ENCODE measurements at places on chromosomes 16 and 17. TPM values are rescaled to one million over a fixed set of nuclear protein-coding genes. Genes with fewer than 3 reads are reported as not detected.

DNA sequence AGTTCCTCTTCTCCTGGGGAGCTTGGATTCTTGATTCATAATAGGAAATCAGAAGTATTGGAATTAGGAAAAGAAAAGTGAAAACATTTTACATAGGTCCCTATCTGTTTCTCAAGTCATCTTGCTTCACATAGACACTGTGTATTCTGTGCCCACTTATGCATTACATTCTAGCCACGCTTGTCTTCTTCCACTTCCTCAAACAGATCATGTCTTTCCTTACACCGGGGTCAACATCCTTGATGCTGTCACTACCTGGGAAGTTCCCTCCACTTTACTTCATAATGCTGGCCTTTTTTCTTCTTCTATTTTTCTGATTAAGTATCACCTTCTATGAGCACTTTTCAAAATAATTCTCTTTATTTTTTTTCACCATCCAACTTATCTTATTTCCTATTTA, 606.4 kb upstream of the CDH8 start:
- H3K4me3 ChIP-seq: no peak overlapping the region
- H3K27ac ChIP-seq: no peak overlapping the region
- DNase-seq: no peak
- H3K36me3 ChIP-seq: no peaks in the 10 kb centered on the region

GRCh38 chr16:23979441-23979840, 143.7 kb downstream of the PRKCB start:
- H3K4me1 ChIP-seq: no peaks in the 10 kb centered on the region
- no peaks in the 10 kb centered on the region for H3K36me3 ChIP-seq
- H3K27me3 ChIP-seq: no peaks in the 10 kb centered on the region
- H3K4me3 ChIP-seq: no peak overlapping the region
- H3K27ac ChIP-seq: no peak overlapping the region

DNA sequence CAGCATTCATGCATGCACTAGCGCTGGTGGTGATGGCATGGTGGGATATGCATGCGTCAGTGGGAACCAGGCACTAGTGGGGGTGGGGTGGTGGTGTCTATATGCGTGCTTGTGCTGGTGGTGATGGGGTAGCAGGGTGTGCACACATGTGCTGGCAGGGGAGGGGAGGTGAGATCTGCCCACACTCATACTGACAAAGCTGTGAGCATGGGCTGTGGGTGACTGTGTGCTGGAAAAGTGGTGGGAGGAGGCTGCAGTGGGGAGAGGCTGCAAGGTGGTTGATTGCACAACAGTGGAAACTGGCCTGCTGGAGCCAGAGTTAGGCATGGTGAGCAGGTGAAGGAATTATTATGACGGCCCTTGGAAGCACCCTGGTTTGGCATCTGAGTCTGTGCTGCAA, 31.3 kb upstream of the TEKT1 start:
- H3K4me1 ChIP-seq: no peaks in the 10 kb centered on the region
- DNase-seq: no peak
- no peaks in the 10 kb centered on the region for H3K36me3 ChIP-seq

DNA sequence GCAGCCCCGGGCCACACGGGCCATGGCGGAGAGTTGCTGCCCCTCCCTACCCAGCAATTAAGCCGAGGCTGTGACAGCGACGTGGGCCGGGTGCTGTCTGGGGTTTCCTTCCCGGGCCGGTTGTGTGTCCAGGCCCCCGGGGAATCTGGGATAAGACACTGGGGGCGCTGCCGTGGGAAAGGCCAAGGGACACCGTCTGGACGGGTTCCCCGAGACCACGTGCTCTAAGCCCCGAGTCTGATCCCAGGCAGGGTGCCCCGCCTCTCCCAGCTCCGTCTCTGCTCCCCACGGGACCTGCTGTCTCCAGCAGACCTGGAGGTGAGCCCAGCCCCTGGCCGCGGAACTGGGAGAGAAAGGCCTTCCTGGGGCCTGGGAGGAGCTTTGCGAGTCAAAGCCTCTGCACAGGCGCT, 92.2 kb downstream of the IRX3 start:
- H3K4me1 ChIP-seq: no peaks in the 10 kb centered on the region
- H3K27me3 ChIP-seq: no peaks in the 10 kb centered on the region
- H3K27ac ChIP-seq: no peak overlapping the region
- H3K4me3 ChIP-seq: no peak overlapping the region

DNA sequence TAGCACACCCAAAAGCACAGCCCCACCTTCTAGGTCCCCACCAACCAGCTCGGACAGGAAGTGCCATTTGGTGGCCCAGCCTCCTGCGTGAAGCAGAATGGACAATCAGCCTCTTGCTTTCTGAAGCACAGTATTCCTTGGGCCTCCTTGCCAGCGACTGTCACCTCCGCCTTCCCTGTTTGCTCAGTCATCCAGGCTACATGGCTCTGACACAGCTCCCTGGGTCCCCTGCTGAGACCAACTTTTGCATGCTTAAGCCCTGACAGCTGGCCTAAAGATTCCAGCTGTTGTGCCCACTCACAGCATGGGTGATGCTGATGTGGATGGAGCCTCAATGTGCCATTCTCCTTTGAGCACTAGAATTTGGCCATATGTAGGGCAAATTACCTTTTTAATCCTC, 4.5 kb upstream of the CACNG5 start:
- H3K27me3 ChIP-seq: no peaks in the 10 kb centered on the region
- DNase-seq: no peak
- H3K4me1 ChIP-seq: peaks cover 10% of the 10 kb centered on the region
- no peaks in the 10 kb centered on the region for H3K36me3 ChIP-seq
- H3K4me3 ChIP-seq: no peak overlapping the region
- no peak overlapping the region for H3K27ac ChIP-seq

DNA sequence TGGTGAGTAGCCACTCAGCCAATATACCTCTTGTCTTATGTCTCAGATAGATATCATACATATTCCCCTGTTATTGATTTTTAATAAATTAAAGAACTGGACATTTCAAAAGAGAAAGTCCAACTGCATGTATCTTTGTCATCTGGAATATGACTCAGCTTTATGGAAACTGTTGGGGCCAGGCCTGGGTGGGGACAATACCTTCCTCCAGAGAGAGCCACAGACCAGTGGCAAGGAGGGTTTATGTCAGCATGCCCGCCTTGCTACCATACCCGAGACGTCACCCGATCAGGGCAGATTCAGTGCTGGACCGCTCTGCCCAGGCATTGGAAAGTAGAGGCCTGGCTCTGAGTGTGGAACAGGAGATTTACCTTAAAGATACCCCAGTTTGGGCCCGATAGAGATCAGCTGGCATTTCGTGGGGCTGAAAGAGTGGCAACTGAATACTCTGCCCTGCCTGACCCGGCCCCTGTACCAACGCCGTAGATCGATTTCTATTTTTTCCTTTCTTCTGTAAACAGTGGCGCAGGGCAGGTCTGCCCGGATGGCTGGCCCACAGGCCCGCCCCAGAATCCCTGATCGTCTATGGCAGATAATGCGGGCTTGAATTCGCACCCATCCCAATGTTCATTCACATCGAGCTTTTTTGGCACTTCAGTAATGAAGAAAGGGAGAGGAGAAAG, 158.6 kb downstream of the SALL1 start:
- DNase-seq: peak; percentile 5
- H3K4me3 ChIP-seq: no peak overlapping the region
- H3K27ac ChIP-seq: peak overlapping the region; percentile 52
- no peaks in the 10 kb centered on the region for H3K36me3 ChIP-seq
- peaks cover 20% of the 10 kb centered on the region for H3K4me1 ChIP-seq

GRCh38 chr17:427891-428290, 75.3 kb upstream of the RPH3AL start:
- H3K27me3 ChIP-seq: no peaks in the 10 kb centered on the region
- no peaks in the 10 kb centered on the region for H3K36me3 ChIP-seq
- no peaks in the 10 kb centered on the region for H3K4me1 ChIP-seq
- no peak overlapping the region for H3K4me3 ChIP-seq
- H3K27ac ChIP-seq: no peak overlapping the region

CBLN1 gene
- total RNA-seq: 1.0 TPM

SHCBP1 gene
- total RNA-seq: not detected

MMP2 gene
- 94.9 TPM for total RNA-seq

NPIPB9 gene
- 8.2 TPM for total RNA-seq

ZNF500 gene
- total RNA-seq: 11.8 TPM

ADAMTS18 gene
- not detected for total RNA-seq
